Hypothalamus (tissue), 51 donors: ENCODE measurements at places on chromosomes 11 and 22.

DNA sequence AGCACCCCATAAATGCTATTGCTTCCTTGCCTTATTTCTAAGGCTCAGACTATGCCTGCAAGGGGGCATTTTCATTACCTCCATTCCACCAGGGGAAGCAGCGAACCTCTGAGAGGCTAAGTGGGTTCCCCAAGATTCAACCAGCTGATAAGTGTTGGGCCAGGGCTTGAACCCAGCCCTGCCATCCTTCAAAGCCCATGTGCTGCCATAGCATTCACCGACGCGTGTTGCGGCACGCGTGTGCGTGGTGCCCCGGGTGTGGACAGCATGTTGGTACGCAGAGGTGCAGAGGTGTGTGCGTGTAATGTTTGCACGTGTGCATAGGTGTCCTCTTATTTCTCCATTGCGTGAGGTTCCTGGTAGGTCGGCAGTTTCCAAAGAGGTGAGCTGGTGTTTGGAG lies 66.0 kb upstream of the PPARA start:
- DNase-seq = no peak

- DNase-seq = no peak
These were observed 68.2 kb downstream of the CASP12 start for GRCh38 chr11:104830080-104830479.

- DNase-seq = no peak
These were observed 2.1 kb upstream of the NADSYN1 start for GRCh38 chr11:71450939-71451338.

GRCh38 chr22:48898524-48899250 lies 929.0 kb downstream of the BRD1 start:
- no peak for DNase-seq

- DNase-seq = no peak
These were observed 55.9 kb upstream of the KIRREL3 start for GRCh38 chr11:127056338-127056971.

DNA sequence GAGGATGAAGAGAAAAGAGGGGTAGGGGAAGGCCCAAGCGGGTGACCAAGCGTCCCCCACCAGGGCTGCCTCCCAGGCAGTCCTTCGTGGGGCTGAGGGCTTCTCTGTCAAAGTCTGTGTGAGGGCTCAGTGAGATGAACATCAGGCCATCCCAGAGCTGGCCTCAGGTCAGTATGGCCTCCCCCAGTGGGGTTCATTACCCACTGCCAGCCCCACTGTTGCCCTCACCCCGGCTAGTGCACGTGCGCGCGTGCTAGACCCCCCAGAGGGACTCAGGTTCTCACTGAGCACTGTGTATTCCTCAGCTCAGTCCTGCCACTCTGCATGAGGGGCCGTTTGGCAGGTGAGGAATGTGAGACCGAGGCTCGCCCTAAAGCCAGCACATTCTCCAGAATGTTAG lies 3.3 kb downstream of the KDELR3 start:
- DNase-seq = no peak

DNA sequence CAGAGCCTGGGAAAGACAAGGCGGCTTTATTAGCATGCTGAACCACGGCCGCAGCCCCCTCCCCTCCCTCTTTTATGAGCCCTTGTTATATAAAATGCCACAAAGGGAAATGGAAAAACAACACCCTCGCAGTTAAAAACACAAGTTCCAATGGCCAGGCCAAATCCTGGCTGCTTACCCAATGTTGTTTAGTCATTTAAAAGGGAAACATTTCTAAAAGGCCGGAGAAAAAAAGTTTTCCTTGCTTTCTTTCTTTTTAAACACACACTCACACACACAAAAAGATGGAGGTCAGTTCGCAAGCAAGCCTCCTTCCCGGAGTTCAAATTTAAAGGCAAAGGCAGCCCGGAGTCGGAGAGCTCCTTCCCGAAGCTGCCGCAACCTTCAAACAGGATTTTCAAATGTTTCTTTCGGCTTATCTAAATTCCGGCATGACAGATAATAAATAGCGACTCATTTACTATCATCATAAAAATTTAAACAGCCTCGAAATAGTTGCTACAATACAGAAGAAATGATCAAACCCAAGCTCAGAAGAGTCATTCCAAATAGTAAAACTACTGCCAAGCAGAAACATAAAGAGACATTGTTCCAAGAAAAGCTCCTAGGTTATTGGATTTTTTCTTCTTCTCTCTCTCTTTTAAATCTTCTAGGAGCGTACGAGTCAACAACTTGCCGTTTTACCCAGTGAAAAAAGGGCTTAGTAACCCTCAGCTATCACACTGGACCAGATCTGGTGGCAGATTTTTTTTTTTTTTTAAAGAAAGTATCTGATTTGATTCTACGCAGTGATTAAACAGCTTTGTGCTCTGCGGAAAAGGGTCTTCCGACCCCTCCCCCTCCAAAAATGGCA lies 3.5 kb downstream of the PHF21B start:
- DNase-seq = peak; percentile 44

GRCh38 chr11:76574406-76574805 lies 96.1 kb downstream of the LRRC32 start:
- DNase-seq = no peak

DNA sequence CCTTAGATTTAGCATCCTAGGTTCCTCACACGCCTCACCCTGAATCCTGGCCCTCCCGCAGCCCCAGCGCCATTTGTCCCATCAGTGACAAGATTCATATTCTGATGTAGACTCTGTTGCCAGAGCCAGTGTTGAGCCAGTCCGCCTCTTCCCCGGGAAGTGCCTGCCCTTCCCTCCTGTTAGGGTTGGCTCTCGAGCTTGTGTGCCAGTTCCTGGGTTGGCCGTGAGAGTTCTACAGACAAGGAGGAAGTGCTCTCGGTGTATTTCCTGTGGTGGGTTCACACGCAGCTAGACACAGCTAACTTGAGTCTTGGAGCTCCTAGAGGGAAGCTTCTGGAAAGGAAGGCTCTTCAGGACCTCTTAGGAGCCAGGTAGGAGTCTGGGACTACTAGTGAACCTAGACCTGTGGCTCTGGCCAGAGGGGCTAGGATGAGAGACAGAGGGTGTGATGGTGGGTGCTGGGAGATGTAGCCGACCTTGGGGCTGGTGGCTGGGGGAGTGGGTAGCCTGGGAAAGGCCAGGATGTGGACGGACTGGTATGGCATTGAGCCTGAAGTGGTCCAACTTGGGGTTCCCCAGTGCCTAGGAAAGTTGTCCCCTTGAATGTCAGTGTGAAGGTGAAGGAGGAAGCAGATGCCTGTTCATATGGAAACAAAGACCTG lies at the start of gene IL18BP:
IL18BP (plus strand) TSS at position 261 of the 662 bp plus-strand sequence. CDS start 1,076 bp downstream, outside the sequence.
- no peak for DNase-seq

DNA sequence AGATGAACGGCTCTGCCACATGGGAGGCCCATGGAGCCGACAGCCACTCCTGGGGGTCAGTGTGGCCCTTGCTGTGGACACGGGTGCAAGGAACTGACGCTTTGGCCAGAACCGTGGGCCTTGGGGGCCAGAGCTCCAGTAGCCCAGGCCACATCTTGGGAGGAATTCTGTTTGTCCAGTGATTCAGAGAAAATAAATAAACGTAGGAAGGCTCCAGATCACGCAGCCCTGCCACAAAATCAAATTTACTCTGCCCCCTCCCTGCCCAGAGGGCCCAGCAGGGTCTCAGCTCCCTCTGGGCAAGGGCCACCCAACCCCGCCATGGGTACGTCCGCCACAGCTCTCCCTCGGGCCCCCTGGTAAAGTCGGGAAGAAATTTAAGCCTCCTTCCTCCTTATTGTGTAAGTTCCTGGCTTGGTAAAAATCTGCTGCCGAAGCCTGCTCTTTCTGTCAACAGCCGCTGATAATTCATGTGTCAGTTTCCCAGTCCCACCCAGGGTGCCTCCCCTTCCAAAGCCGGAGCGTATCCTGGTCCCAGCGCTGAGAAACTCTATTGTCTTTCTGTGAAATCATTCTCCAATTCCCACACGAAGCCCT lies 6.9 kb upstream of the MUC5AC start:
- no peak for DNase-seq

- DNase-seq = no peak
These were observed 37.2 kb upstream of the TH start for GRCh38 chr11:2208691-2209369.

DNA sequence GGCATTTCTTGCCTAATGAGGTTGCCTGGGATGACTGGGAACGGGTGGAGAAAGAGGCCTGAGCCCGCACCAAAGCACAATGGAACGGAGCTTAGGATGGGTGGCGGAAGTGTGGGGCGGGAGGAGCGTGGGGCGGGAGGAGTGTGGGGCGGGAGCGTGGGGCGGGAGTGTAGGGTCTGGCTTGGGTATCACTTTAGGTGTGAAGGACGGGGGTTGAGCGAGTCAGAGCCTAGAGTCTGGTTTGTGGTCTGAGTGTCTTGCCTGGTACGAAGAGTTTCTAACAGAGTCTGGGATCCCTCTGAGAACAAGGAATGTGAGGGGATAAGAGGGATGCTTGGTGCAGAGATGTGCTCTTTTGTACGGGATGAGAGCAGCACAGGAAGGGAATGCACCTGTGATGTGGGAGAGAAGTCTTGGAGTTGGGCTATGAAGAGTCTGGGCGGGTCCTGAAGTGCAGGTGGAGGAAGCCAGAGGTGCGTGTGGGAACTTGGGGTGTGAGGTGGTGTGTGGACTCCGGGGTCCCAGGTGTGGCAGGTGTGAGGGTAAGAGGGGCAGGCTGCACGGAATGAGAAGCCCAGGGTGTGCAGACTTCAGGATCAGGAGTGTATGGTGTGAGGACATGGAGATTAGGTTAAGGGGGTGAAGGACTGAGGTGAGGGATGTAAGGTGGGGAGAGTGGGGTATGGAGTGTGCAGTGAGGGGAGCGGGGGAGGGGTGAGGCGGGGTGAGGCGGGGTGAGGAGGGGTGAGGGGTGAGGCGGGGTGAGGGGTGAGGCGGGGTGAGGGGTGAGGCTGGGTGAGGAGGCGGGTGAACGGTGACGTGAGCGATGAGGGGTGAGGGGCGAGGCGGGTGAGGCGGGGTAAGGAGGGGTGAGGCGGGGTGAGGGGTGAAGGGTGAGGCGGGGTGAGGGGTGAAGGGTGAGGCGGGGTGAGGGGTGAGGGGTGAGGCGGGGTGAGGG lies 1.0 kb downstream of the SYCE3 start:
- no peak for DNase-seq

DNA sequence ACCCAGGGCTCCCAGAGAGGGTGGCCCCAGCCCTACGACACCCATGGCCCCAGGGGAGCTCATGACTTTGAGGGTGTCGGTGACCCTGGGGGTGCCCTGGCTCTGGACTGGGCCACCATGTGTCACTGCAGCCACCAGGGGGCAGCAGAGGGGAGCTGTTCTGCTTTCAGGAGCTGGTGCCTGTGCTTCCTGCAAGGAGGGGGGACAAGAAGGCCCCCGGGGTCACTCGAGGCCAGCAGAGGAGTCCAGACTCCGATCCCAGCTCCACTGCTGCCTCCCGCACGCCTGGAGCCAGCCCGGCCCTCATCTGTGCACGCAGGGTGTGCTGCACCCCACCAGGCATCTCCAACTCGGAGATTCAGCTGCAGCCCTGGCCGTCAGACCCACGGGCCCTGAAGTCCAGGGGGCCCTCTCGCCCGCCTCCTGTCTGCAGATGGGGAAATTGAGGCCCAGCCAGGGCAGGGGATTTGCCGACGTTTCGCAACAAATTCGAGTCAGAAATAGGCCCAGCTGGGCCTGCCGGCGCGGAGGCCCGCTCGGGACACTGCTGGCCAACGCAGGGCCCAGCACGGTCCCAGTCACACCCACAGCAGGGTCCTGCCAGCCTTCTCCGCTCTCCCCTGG lies 29.5 kb upstream of the WNT7B start:
- DNase-seq = peak; percentile 96

GRCh38 chr11:47099214-47099917 lies 77.3 kb downstream of the ARFGAP2 start:
- no peak for DNase-seq

DNA sequence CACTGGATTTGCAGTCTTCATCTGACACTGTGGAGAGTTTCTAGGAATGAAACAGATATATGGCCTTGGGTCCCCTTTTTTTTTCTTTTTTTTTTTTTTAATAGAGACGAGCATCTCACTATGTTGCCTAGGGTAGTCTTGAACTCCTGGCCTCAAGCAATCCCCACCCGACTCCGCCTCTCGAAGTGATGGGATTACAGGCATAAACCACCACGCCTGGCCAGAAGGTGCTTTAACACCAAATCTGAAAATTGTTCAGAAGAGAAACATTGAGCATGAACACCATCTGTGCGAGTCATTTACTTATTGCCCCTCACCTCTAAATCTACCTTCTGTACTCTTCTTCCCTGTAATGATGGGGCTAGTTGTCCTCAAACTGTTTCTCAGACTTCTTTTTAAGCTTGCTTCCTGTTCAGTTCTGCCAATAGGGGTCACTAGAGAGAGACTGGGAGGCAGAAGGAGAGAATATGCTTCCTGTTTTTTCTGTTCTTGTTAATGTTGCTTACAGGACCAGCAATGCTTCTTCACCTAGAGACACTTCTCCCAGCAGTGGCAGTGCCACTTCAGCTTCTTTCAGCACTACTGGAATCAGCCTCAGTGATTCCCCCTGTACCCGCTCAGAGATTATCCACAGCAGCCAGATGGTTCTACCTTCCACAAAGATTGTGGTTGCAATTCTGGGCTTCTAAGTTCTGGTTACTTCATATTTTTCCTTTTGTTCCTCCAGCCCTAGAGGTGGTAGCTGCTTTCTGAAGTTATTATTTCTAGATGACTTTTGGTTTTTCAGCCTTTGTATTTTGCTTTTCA lies 20.8 kb upstream of the ZBED5 start:
- no peak for DNase-seq

- no peak for DNase-seq
These were observed 2.9 kb downstream of the C11orf87 start for GRCh38 chr11:109424901-109425300.

DNA sequence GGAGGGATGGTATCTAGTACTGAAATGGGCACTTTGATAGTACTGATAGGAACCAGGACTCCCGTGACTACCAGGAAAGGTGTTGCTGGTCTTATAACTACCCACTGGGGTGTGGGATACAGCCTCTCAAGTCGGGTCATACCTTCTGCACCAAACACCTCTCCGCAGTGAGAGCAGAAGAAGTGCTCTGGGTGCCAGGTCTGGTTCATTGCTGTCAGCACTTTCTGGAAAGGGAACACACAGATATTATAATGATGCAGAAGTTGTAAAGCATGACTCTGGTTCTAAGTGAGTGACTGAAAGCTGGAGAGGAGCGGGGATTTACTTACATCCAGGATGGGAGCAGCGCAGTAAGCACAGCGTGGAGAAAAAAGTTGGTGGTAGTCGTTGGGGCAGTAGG lies 26.0 kb downstream of the LPXN start:
- DNase-seq = no peak

- no peak for DNase-seq
These were observed 23.3 kb downstream of the LINC01488 start for GRCh38 chr11:69504576-69505335.

DNA sequence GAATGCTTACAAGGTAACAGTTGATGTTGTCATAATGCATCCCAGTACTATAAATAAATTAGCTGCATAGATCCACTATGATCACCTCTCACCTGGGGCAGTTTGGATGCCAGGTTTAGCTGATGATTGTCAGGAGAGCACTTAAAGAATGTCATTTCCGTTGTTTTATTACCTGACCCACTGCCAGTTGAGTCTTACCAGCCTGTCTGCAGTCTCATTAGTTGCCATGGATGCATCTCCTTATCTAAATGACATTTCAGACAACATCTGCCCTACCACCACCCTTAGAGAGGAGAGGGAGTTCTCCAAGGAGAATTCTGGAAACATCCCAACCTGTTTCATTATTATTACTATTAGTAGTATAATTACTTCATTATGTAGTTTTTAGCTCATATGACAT lies 339.1 kb upstream of the API5 start:
- DNase-seq = no peak

GRCh38 chr11:121869478-121869877 lies 246.5 kb downstream of the BLID start:
- no peak for DNase-seq

GRCh38 chr11:134941326-134941725 lies 529.3 kb upstream of the B3GAT1 start:
- no peak for DNase-seq
